ENCODE measurements at places on chromosomes 4 and X.

DNA sequence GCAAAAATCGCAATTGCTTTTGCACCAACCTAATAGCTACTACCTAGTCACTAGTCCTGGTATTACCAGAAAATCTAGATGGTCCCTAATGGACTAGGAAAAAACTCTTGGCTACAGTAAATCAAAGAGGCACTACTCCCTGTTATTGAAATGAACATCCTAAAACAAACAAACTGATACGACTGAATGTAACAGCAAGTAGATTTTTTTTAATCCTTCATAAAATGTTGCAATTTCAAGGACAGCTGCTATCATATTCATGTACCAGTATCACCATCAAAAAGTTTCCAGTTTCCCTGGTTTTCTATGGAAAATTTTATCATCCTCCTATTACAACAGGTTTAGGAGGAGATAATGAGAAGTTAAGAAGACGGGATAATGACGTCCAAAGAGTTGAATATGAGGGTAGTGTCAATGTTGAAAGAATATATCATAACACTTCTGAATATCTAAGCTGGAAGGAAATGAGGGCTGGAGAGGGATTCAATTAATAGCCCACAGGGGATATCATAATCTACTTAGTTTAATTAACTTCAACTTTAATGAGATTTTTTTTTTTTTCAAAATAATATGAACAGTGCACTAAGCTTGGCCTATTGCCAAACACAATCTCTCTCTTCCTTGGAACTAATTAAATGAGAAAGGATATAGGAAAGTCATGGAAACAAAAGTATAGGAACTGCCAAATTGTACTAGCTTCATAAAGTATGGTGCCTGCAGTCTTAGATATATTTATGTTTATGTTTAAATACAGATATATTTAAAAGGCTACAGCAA, 94.8 kb upstream of the SMIM10 start:
- no peak for DNase-seq

- no peak for DNase-seq
These were observed 66.9 kb downstream of the GALNTL6 start for GRCh38 chr4:171880136-171880535.

DNA sequence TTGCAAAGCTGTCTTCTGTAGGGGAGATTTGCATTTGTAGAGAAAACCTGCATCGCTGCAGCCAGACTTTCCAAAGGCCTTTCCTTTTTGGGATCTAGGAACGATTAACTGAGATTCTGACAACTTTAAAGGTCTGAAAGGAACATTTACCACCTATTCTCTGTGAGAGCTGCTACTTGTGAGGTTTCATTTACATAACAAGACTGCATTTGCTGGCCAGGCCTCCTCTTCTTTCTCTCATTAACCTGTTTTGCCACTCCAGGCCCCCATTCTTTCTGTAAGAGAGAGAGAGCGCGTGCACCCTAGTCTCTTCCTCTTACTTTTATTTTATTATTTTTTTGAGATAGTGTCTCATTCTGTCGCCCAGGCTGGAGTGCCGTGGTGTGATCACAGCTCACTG, 31.6 kb downstream of the TMEM31 start:
- DNase-seq, result no peak

- no peak for DNase-seq
These were observed 7.0 kb downstream of the LAGE3 start for GRCh38 chrX:154471839-154472684.

- DNase-seq, result no peak
These were observed 25.6 kb downstream of the SLC16A2 start for GRCh38 chrX:74446876-74447275.

DNA sequence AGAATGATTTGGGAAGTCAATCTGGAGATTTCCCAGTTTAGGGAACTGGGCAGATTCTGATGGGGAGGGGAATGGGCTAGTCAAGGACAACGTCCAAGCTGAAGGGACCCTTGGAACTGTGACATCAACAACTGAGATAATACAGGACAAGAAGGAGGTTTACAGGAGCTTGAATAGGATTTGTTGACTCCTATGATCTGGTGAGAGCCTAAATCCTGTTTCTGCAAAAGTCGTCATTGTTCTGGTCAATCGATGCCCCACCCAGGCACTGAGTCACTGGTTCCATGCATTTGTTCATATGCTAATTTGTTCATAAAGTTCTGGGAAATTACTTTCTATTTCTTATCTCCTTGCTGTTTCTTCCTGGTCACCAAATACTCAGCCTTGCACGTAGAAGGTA, 15.3 kb upstream of the PDGFRA start:
- no peak for DNase-seq

DNA sequence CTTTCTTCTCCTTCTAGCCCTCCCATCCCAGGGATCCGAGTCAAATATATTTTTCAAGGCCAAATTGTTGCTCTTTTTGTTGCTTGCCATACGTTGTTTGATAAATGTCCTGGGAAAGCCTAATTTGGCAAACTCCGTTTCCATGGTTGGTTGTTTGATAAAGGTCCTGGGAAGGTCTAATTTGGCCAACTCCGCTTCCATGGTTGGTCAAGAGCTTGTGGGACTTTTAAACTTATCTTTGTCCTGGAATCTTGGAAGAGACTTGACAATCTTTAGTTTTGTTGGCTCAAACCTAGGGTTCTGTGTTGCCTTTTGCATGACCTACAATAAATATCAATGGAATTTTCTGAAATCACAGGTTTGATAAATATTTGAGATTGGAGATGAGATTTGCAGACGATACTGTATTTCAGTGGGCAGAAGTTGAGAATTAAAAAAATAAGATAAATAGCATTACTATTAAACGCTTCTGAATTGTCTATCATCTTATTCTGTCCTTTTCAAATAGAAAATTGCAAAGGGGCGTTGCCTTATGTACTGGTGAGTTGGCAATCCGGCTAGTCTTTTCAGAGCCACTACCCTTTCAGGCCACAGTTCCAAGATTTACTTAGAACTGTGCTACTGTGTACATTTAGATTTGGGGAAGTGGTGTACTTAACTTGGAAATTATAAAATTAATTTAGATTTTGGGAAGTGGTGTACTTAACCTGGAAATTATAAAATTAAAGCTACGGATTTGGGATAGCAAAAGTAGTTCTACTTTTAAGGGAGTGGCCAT, 804 bp downstream of the OSTC start:
- no peak for DNase-seq

All from Right ventricle myocardium superior (tissue), 1 donor.